Calu3 (cell line): ENCODE measurements at places on chromosomes 4 and X. TPM values are rescaled to one million over a fixed set of nuclear protein-coding genes. Genes with fewer than 3 reads are reported as not detected.

MCF2 gene
- not detected in 2 replicates for total RNA-seq

EBP gene
- total RNA-seq, result 159 and 186 TPM in 2 replicates

BBS12 gene
- 2.4 TPM in 2 replicates for total RNA-seq

UGT2B7 gene
- total RNA-seq, result 16.6 and 25.5 TPM in 2 replicates

GRCh38 chr4:173056710-173057109, 111.9 kb upstream of the GALNT7 start:
- no peak for DNase-seq

DNA sequence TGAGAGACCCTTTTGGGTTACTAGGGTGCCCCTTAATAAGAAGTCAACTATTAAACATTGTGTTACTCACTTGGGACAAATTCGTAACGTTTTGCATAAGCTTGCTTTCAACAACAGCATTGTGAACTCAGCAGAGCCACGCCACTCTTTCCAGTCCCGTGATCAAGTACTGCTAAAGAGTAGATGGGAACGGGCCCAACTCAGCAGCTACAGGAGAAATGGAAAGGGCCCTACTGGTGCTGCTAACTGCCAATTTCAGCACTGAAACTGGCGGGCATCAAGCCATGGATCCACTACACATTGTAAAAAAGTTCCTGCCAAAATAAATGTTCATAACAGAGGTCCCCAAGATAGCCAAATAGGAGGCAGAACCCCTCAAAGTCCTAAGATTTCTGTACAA, 19.0 kb upstream of the DHX15 start:
- no peak for DNase-seq

GRCh38 chr4:140353786-140354185, 19.7 kb upstream of the SCOC start:
- no peak for DNase-seq

- no peak for DNase-seq
Measured at GRCh38 chr4:41157009-41157408, 57.3 kb downstream of the APBB2 start.

GRCh38 chr4:179755322-179755721, 2313.1 kb upstream of the AGA start:
- no peak for DNase-seq

DNA sequence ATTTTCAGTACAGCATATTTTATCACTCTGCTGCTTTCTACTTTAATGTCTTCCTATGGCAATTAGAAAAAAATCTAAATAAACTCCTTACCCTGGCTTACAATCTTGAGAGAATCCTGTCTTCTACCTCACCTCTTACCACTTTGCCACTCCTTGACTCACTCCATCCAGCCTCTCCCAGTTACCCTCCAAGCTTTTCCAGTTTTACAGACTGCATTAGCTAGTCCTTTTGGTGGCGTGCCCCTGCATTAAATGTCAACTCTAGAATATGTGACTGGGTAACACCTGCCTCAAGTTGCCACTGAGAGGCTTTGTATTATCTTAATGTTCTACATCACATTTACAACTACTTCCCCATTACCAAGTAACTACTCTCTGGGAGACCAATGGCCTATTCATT, 7.5 kb upstream of the CDKL2 start:
- DNase-seq, result no peak

DNA sequence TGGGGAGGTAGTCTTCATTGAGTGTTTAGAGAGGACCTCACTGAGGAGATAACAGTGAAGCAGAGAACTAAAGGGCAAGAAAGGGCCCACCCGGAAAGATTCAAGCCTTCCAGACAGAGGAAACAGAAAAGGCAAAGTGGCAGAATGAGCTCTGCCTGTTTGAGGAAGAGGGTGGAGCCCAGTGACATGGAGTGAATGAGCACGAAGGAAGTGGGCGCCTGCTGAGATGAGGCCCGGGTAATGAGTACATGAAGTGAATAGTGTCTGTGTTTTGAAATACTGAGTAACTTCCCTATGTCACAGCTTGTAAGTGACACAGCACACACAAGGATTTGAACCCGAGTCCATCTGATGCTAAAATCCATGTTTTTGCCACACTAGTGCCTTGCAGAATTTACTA, 32.5 kb upstream of the TLR2 start:
- no peak for DNase-seq

DNA sequence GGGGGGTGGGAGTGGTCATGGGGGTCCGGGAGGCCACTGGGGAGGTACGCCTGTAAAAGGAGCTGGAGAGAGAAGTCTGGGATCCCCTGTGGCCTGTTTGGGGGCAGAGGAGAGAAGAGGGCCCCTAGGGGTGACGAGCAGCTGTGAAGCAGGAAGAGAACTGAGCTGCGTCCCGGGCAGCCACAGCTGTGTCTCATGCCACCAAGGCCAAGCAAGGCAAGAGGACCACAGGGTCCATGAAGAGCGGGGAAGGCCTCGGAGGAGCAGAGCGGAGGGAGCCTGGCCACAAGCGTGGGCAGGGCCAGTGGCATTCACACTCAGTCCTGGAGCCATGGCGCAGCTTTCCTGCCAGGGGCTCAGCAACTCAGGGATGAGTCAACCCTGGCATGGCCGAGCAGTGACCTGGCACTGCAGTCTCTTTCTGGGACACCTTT, 13.6 kb upstream of the NAT8L start:
- no peak for DNase-seq

GRCh38 chrX:71253253-71254091, 468 bp downstream of the ZMYM3 start:
- peak; percentile 75 for DNase-seq

- peak; percentile 88 for DNase-seq
Measured at GRCh38 chr4:6640292-6641163, at the start of gene MRFAP1. Gene MRFAP1, plus strand, starts transcription at chr4:6640685. Its CDS starts 178 bp downstream, at chr4:6640863.

GRCh38 chr4:145829629-145830395, 108.8 kb downstream of the ZNF827 start:
- DNase-seq, result no peak

DNA sequence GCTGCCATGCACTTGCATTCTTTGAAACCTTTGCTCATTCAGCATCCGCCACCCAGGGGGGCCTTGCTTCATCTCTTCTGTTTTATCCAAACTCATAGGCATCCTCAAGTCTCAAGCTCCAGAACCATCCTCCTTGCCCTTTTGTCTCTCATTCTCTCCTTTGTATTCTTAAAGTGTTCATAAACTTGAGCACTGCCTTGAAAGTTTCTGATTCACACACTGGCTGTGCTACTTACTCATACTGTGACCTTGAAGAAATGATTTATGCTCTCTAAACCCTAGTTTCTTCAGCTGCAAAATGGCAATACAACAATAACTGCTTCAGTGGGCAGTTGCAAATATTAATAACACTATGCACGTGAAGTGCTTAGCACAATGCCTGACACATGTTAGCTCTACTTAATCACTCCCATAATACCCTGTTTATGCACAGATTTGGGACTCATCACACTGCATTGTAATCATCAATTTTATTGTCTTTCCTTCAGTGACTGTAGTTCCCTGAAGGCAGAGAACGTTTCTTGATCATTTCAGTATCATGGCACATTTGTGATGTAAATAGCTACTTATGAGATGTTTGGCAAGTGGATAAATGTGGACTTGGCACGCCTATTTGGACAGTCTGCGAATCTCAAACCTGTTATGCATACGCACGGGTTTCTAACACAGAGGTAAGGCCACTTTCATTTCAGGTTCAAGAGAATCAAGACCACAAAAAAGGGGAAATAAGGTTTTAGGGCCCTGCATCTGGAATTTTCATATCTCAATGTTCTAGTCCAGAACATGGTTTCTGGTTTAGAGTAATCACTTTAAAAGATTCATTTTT, 291.0 kb downstream of the LDB2 start:
- DNase-seq, result no peak

GRCh38 chr4:24643774-24644520, 59.6 kb upstream of the DHX15 start:
- no peak for DNase-seq

DNA sequence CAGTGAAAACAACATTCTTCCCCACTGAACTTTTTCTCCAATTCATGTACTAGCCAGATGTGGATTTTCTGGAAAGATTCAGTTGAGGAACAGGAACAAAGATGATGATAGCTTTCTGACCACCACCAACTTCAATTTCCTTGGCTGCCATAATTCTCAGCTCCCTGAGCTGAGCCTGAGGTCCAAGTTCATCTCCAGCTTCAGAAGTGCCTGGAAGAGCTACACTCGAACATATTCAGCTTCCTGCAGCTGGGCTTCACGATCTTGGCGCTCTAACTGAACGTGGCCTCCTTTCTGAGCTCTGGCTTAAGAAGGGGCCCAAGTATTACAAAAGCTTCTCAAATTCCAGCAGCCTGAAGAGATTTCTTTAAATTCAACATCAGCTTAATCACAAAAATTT, 83.9 kb downstream of the QDPR start:
- DNase-seq, result no peak

GRCh38 chr4:109993116-109993515, 80.4 kb downstream of the EGF start:
- DNase-seq, result no peak

DNA sequence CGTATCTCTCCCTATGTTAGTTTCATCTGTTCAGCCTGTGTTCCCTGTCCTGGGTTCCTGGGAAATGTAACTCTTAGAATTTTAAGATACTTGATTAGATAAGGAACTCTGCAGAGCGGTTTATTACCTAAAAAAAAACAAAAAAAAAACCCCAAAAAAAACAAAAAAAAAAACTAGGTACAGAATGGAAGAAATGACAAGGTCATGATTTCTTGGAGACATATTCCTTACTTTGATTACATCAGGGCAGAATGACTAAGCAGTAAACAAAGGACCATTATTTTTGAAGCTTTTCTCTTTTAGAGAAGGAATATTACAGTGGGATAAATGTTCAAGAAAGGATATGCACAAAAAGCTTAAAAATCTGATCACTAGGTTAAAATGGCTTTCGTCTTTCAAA, 171.8 kb downstream of the ARAP2 start:
- no peak for DNase-seq

- DNase-seq, result no peak
Measured at GRCh38 chr4:87075876-87076275, 141.1 kb downstream of the AFF1 start.

- DNase-seq, result no peak
Measured at GRCh38 chr4:93466446-93466845, 362.1 kb upstream of the ATOH1 start.
